ENCODE measurements at places on chromosomes 7 and 10. TPM values are rescaled to one million over a fixed set of nuclear protein-coding genes. Genes with fewer than 3 reads are reported as not detected.

EBF3 gene
- total RNA-seq, result 7.8 TPM

GRCh38 chr10:119973281-119973680, 80.8 kb downstream of the SEC23IP start:
- H3K27ac ChIP-seq, result no peak overlapping the region
- H3K36me3 ChIP-seq, result no peaks in the 10 kb centered on the region
- H3K4me3 ChIP-seq, result no peak overlapping the region
- no peaks in the 10 kb centered on the region for H3K4me1 ChIP-seq
- H3K27me3 ChIP-seq, result no peaks in the 10 kb centered on the region

- no peak overlapping the region for H3K27ac ChIP-seq
- H3K4me3 ChIP-seq, result no peak overlapping the region
- peaks cover 3% of the 10 kb centered on the region for H3K4me1 ChIP-seq
- H3K36me3 ChIP-seq, result no peaks in the 10 kb centered on the region
These were observed 27.6 kb downstream of the SGPL1 start for GRCh38 chr10:70843333-70843732.

- DNase-seq, result no peak
- H3K27me3 ChIP-seq, result no peaks in the 10 kb centered on the region
- H3K4me3 ChIP-seq, result no peak overlapping the region
- H3K36me3 ChIP-seq, result no peaks in the 10 kb centered on the region
- no peak overlapping the region for H3K27ac ChIP-seq
These were observed 15.8 kb downstream of the IL15RA start for GRCh38 chr10:5961405-5962100.

DNA sequence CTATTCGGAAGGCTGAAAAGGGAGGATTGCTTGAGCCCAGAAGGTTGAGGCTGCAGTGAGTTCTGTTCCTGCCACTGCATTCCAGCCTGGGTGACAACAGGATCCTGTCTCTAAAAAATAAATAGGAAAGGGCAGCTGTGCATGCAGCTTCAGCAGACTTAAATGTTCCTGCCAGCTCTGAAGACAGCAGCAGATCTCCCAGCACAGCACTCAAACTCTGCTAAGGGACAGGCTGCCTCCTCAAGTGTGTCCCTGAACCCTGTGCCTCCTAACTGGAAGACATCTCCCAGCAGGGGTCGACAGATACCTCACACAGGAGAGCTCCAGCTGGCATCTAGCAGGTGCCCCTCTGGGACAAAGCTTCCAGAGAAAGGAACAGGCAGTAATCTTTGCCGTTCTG, 117.9 kb downstream of the CXCL12 start:
- no peak overlapping the region for H3K4me3 ChIP-seq
- H3K4me1 ChIP-seq, result no peaks in the 10 kb centered on the region
- H3K27me3 ChIP-seq, result no peaks in the 10 kb centered on the region
- H3K36me3 ChIP-seq, result no peaks in the 10 kb centered on the region
- DNase-seq, result no peak

- H3K36me3 ChIP-seq, result no peaks in the 10 kb centered on the region
- no peak for DNase-seq
- H3K4me1 ChIP-seq, result no peaks in the 10 kb centered on the region
- no peaks in the 10 kb centered on the region for H3K27me3 ChIP-seq
These were observed 1.6 kb downstream of the HTR7 start for GRCh38 chr10:90856261-90856660.

CDNF gene
- total RNA-seq, result 15.8 TPM

POLR2J2 gene
- total RNA-seq, result 6.6 TPM

LRMDA gene
- 9.6 TPM for total RNA-seq

GJD4 gene
- total RNA-seq, result not detected

DNA sequence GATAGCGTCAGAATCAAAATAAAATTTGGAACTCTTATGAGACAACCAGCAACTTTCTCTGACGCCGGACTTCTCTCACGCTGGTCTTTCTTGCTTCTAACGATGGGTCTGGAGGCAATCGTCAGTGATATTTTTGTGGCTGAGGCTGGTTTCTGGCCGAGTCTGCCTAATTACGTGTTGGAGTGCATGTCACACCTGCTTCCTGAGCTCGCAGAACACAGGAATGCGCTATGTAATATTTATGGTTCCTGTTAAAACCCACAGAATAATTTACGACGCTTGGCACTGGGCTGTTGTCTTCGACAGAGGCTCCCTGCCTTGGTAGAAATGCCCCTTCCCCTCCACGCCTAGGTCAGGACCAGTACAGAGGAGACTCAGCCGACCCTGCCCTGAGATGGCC, 64.9 kb downstream of the NPTX2 start:
- H3K4me1 ChIP-seq, result no peaks in the 10 kb centered on the region
- no peak overlapping the region for H3K4me3 ChIP-seq
- H3K27me3 ChIP-seq, result no peaks in the 10 kb centered on the region
- DNase-seq, result no peak
- H3K27ac ChIP-seq, result no peak overlapping the region

GPAM gene
- total RNA-seq, result 4.2 TPM

STEAP4 gene
- total RNA-seq, result 40.1 TPM

NODAL gene
- total RNA-seq, result not detected

DNA sequence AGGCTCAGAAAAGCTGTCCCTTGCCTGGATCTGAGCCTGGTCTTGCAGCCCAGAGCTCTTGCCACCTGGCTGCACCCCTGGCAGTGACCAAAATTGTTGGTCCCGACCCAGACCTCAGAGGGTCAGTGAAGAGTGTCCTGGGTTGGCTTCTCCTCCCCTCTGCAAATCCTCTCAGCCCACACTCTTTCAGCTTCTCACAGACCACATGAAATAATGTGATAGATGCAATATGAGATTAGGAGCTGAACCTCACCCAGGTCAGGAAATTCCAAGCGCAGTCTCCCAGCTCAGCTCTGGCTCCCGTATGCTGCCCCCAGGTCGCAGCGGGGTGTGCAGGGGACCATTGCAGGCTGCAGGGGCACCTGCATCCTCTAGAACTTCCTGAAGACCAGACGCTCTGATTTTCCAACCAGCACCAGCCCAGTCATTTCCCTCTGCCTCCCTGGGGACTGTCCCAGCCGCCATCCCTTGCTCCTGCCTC, 19.6 kb upstream of the RET start:
- no peak for DNase-seq
- no peaks in the 10 kb centered on the region for H3K36me3 ChIP-seq
- H3K4me1 ChIP-seq, result no peaks in the 10 kb centered on the region
- no peaks in the 10 kb centered on the region for H3K27me3 ChIP-seq
- H3K4me3 ChIP-seq, result no peak overlapping the region

DNAJC12 gene
- 6.4 TPM for total RNA-seq

- H3K4me1 ChIP-seq, result no peaks in the 10 kb centered on the region
- no peaks in the 10 kb centered on the region for H3K27me3 ChIP-seq
- no peak overlapping the region for H3K4me3 ChIP-seq
- H3K36me3 ChIP-seq, result no peaks in the 10 kb centered on the region
- no peak for DNase-seq
- no peak overlapping the region for H3K27ac ChIP-seq
These were observed 767.5 kb downstream of the INHBA start for GRCh38 chr7:40935435-40935834.

DNA sequence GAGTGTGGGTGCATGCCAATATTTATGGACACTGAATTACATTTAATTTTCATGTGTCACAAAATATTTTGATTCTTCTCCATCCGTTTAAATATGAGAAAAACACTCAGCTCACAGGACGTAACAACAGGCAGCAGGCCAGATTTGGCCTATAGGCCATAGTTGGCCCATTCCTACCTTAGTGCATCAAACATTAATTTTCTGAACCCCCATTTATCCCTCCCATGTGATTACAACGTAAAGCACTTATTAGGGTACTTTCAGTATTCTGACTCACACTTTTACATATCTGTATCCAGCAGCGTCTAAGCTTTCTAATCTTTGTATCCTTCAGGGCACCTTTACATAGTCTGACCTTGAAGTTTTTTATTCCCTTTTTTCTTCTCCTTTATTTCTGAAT, 4.0 kb downstream of the IDI1 start:
- H3K4me3 ChIP-seq, result no peak overlapping the region
- H3K36me3 ChIP-seq, result no peaks in the 10 kb centered on the region
- no peaks in the 10 kb centered on the region for H3K27me3 ChIP-seq
- H3K4me1 ChIP-seq, result peaks cover 3% of the 10 kb centered on the region
- DNase-seq, result no peak

DNA sequence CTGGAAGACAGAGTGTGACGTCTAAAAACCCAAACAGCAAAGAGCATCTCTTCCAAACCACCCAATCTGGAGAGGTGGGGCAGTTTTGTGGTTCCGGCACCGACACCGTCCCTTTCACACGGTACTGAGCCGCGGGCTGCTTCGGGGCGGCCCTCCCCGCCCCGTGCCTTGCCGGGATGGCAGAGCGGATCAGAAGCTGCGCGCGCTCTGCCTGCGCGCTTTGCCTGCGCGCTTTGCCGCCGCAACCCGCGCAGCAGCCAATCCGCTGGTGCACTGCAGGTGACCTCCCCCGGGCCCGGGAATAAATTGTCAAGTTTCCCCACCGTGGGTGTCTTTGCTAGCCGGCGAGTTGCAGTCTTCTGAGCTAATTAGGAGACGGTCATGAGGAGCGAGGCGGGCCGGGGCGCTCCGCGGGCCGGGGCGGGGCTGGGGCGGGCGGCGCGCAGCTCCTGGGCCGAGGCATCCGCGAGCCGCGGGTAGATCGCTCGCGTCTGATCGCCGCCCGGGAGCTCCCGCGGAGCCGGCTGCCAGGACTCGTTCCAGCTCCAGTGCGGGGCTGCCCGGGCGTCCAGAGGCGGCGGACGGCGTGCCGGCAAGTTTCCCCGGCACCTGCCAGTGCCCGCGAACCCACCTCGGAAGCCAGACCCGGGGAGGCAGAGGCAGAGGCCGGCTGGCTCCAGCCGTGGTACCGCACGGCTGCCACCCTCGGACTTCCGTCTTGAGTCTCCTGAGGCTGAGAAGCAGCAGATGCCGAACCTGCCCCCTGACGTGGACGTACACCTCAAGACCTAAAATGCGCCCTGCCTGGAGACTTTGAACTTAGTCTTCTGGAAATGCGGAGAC, 536.0 kb upstream of the GALNT17 start:
- no peaks in the 10 kb centered on the region for H3K36me3 ChIP-seq
- DNase-seq, result no peak
- H3K27ac ChIP-seq, result no peak overlapping the region
- peak overlapping the region; percentile 27 for H3K4me3 ChIP-seq

DNA sequence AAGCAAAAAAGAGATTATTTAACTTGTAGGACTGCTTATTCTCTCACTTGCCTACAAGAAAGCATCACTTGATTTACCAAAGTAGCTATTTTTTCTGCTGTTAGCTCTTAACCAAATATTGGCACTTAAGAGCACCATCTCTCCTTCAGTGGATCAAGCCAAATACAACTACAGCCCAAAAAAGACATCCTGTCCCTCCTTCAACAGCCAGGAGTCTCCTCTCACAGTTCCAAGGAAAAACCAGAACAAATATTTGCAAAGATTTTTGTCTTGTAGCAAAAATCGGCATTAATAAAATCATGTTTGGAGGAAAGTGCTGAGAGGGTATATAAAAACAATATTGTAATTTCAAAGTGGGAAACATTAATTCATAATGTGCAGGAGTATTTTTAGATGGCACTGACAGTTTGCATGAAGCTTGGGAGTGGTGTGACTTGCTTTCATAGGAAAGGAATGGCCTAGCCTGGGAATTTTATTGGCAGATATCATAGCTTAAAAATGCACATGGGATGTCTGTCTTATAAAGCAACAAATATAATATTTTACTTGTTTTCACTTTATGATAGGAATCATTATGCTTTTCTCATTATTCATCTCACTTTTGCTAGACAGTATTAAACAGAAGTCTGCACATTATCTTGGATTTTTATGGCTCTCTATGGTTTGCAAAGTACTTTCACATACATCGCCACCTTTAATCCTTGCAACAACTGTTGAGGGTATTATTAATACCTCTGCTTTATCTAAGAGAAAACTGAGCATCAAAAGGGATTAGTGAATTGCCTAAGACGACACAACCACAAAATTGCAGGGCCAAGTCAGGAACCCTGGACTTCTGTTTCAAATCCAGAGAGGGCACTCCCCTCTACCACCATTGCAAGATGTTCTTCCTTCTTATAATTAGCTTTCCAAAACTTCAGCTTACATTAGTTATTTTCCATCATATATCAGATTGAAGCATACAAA, 103.5 kb downstream of the AGMO start:
- H3K27me3 ChIP-seq, result no peaks in the 10 kb centered on the region
- H3K4me1 ChIP-seq, result no peaks in the 10 kb centered on the region
- no peaks in the 10 kb centered on the region for H3K36me3 ChIP-seq
- H3K4me3 ChIP-seq, result no peak overlapping the region
- DNase-seq, result no peak

DNA sequence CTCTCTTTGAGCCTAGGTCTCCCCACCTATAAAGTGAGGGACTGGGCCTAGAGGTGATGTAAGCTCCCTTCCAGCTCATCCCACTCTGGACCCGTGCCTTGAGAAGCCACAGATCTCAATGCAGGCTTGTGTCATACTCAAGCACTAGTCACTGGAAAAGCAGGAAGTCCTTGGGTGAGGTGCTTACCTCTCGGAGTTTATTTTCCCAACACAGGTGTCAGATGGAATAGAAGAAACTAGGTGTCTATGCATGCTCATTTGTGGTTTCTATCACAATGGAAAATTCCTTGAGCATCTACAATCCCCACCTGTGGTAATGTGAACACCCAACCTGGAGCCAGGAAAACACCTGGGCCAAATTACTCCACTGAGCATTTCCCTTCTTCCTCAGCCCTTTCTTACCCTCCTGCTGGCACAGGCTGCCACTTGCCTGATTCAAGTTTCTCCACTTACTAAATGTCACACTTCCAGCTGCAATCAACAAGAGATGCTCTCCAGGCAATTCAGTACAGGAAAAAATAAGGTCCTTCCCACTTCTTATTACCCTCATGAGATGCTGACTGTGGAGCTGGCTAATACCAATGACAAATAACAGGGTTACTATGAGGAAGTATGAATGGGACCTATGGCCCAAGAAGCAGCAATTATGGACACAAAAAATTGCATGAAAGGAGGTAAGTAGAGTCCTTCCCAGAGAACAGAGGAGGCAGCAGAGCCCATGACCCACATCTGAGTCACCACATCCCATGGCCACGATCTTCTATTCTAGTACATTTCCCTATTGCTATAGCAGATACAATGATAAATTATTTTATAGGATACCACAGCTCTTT, 13.1 kb downstream of the LSM5 start:
- H3K36me3 ChIP-seq, result no peaks in the 10 kb centered on the region
- H3K27me3 ChIP-seq, result no peaks in the 10 kb centered on the region
- no peak overlapping the region for H3K4me3 ChIP-seq

GRCh38 chr10:128687408-128687807, 561.2 kb upstream of the MKI67 start:
- H3K27ac ChIP-seq, result peak overlapping the region; percentile 63
- H3K4me3 ChIP-seq, result no peak overlapping the region
- H3K36me3 ChIP-seq, result no peaks in the 10 kb centered on the region
- H3K4me1 ChIP-seq, result peaks cover 3% of the 10 kb centered on the region
- no peaks in the 10 kb centered on the region for H3K27me3 ChIP-seq

- no peak for DNase-seq
- H3K4me1 ChIP-seq, result no peaks in the 10 kb centered on the region
- no peak overlapping the region for H3K4me3 ChIP-seq
- no peak overlapping the region for H3K27ac ChIP-seq
- no peaks in the 10 kb centered on the region for H3K27me3 ChIP-seq
These were observed 69.3 kb downstream of the ADRA2A start for GRCh38 chr10:111146025-111146640.

GRCh38 chr7:149469806-149470205, 8.9 kb upstream of the ZNF777 start:
- no peaks in the 10 kb centered on the region for H3K4me1 ChIP-seq
- no peaks in the 10 kb centered on the region for H3K36me3 ChIP-seq
- no peak for DNase-seq
- no peaks in the 10 kb centered on the region for H3K27me3 ChIP-seq
- no peak overlapping the region for H3K27ac ChIP-seq
- H3K4me3 ChIP-seq, result no peak overlapping the region

Measured in prostate gland (tissue), 2 donors.